ENCODE measurements at places on chromosomes 3 and 15.

- no peak overlapping the region for H3K27ac ChIP-seq
- DNase-seq: no peak
These were observed 258.3 kb downstream of the DIPK2A start for GRCh38 chr3:144229953-144230352.

GRCh38 chr3:62602129-62602770, 228.9 kb upstream of the FEZF2 start:
- no peak for DNase-seq
- no peaks in the 10 kb centered on the region for H3K36me3 ChIP-seq
- H3K4me1 ChIP-seq: no peaks in the 10 kb centered on the region
- H3K4me3 ChIP-seq: no peak overlapping the region
- no peak overlapping the region for H3K27ac ChIP-seq
- H3K27me3 ChIP-seq: no peaks in the 10 kb centered on the region

DNA sequence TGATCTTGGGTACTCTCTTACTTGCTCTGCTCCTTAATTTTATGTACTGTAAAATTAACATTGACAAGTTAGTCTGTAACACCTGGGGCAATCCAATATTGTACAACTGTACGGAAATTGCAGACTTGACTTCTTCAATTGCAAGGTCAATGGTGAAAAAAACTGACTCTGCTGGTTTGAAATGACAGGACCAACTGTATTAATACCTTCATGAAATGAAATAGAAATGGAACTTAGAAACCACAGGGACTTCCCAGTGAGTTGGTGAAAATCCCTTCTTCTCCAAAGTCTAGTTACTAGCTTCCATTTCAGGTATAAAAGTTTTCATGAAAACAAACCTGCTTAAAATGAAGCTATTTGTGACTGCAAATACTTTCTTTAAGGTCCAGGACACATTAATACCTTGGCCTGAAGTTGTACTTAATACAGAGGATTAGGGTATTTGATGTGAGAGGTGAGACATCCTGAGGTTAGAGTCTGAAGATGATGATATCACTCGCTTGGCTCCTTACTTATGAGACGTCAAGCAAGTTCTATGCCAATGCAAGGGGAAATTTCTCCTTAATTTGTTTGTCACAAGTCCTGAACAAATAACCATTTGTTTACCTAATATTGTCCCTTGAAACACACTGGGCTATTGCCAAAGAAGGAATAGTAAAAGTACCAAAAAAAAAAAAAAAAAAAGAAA, 226.2 kb upstream of the TP63 start:
- peak overlapping the region; percentile 23 for H3K4me3 ChIP-seq
- H3K27me3 ChIP-seq: no peaks in the 10 kb centered on the region
- no peaks in the 10 kb centered on the region for H3K4me1 ChIP-seq
- H3K27ac ChIP-seq: peak overlapping the region; percentile 22

DNA sequence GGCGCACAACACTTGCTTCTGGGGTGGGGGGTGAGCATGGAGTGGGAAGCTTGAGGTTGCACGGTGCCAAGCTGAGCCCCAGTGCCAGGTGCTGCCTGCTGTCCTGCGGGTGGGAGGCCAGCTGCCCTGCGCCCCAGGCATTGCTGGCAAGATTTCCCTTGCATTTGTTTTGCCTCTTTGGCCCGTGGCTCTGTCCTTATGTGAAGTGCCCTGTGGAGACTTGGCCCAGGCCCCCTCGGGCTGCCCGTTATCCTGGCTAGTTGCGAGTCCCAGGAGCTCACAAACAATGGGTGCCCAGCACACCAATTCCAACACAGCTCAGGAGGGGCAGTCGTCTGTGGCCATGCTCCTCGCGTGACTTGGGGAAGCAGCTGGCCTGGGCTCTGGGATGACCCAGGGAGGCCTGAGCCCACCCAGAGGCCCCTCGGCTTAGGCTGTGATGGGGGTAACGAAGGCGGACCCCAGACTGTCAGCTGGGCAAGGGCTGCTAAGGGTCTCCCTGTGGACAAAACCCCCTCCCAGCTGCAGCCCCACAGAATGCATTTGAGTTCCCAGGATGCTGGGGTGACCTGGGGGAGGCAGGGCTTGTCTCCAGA, 5.9 kb downstream of the C3orf22 start:
- no peak for DNase-seq
- H3K4me3 ChIP-seq: no peak overlapping the region
- H3K27ac ChIP-seq: no peak overlapping the region
- H3K27me3 ChIP-seq: peaks cover 2% of the 10 kb centered on the region

- H3K4me1 ChIP-seq: no peaks in the 10 kb centered on the region
- no peaks in the 10 kb centered on the region for H3K36me3 ChIP-seq
- no peaks in the 10 kb centered on the region for H3K27me3 ChIP-seq
- no peak for DNase-seq
- no peak overlapping the region for H3K4me3 ChIP-seq
These were observed 89.9 kb upstream of the TSPAN3 start for GRCh38 chr15:77160562-77161478.

DNA sequence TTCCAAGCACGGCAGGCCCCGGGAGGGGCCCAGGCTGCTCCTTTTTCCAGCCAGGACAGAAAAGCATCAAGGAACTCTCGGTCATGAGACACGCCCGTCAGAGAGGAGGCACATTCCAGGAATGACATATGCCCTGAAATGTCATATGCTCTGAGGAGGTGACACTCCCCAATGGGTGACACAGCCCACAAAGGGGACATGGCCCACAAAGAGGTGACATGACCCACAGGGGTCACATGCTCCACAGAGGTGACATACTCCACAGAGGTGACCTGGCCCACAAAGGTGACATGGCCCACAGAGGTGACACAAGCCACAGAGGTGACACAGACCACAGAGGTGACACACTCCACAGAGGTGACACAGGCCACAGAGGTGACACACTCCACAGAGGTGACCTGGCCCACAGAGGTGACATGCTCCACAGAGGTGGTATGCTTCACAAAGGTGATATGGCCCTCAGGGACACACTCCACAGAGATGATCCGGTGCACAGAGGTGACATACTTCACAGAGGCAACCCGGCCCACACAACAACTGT, 79.2 kb downstream of the ABHD5 start:
- no peak for DNase-seq
- H3K4me3 ChIP-seq: no peak overlapping the region
- H3K27me3 ChIP-seq: no peaks in the 10 kb centered on the region
- no peaks in the 10 kb centered on the region for H3K36me3 ChIP-seq
- no peak overlapping the region for H3K27ac ChIP-seq

- no peak for DNase-seq
- H3K36me3 ChIP-seq: peaks cover 10% of the 10 kb centered on the region
- H3K4me3 ChIP-seq: no peak overlapping the region
- no peaks in the 10 kb centered on the region for H3K27me3 ChIP-seq
- no peak overlapping the region for H3K27ac ChIP-seq
These were observed 152.3 kb downstream of the AKAP13 start for GRCh38 chr15:85532689-85533088.

GRCh38 chr3:149167898-149168297, 38.5 kb downstream of the HPS3 start:
- no peak for DNase-seq
- peaks cover 6% of the 10 kb centered on the region for H3K36me3 ChIP-seq
- no peak overlapping the region for H3K4me3 ChIP-seq
- no peak overlapping the region for H3K27ac ChIP-seq
- H3K4me1 ChIP-seq: no peaks in the 10 kb centered on the region

GRCh38 chr3:14918356-14918860, 29.0 kb upstream of the NR2C2 start:
- H3K36me3 ChIP-seq: no peaks in the 10 kb centered on the region
- DNase-seq: no peak
- H3K27ac ChIP-seq: no peak overlapping the region

DNA sequence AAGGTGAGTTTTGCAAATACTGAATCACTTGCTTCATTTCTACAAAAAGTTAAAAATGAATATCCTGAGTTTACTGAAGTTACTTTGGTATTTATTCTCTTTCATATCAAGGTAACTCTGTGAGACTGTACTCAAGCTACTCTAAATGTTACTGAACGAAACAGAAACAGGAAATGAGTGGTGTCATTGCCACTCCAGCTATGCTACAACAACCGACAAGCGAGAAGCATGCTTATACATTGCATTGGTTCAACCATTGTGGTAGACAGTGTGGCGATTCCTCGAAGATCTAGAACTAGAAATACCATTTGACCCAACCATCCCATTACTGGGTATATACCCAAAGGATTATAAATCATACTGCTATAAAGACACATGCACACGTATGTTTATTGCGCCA, 313.2 kb upstream of the THBS1 start:
- no peak overlapping the region for H3K27ac ChIP-seq
- no peaks in the 10 kb centered on the region for H3K4me1 ChIP-seq
- DNase-seq: no peak
- no peaks in the 10 kb centered on the region for H3K27me3 ChIP-seq
- H3K36me3 ChIP-seq: no peaks in the 10 kb centered on the region
